ENCODE measurements at places on chromosomes 11 and 22.

DNA sequence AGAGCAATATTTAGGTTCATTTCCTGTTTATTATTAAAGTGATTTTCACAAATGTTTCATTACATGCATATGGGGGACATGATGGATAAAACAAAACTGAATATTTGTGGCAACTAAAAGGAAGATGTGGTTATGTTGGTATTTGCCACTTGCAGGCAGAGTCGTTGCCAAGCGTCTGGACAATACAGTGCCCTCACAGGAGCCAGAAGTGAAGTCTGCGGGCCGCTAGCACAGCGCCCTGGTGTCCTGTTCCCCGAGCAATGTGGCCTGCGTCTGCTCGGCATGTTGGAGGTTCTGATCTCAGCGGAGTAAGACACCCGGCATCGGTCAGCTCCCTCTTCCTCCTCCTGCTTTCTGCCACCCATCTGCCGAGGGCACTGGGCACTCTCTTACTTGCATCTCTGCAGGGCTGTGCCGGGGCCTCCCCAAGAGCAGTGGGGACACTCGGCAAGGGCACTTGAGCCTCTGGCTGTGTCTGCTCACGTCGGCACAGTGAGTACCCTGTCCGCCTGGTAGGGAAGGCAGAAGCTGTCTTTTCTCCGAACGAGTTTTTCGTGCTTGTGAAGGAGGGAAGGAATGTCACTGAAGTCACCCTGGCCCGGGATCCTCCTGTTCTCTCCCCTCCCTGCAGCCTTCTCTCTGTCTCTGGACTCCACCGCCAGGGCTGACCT lies 10.5 kb upstream of the TTLL12 start:
- DNase-seq: no peak

GRCh38 chr22:44848296-44848741 lies 95.9 kb downstream of the ARHGAP8 start:
- no peak for DNase-seq

GRCh38 chr11:126543691-126544090 lies 188.2 kb downstream of the ST3GAL4 start:
- no peak for DNase-seq

DNA sequence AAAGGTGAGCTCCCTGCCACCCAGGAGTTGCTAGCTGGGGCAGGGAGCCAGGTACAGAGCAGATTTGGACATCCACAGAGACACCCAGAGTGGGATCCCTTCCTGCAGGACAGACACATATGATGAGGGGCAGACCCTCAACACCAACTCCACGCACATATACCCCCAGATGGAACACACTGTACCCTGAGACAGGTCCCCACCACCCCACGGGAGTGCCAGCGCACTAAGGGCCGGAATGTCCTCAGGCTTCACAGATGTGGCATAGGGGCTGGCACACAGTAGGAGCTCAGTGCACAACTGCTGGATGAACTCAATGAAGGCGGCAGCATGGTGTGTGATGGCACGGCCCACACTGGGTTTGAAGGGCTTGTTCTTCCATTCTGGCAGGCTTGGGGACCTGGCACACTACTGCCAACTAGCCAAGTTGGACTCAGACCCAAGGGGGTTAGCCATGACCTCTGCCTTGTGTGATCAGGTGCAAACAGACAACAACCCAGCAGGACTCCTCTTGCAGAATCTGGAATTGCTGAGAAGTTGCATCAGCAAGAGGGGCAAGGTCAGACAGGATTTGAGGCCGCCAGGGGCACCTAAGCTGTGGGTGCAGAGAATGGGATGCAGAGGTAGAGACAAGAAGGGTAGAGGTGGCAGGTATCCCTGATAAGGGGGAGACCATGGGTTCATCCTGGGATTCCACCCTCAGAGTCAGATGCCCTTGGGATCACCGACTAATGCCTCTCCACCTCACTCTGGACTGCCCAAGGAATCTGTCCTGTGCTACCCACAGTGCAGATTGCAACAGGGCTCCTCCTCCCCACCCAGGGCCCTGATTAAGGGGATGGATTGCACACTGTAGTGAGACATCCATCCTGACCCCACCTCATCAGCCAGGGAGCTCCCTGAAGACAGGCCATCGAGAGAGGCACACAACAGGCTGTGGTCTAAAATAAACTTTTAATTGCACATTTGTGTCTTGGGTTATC lies 2.4 kb downstream of the C22orf15 start:
- DNase-seq: no peak

DNA sequence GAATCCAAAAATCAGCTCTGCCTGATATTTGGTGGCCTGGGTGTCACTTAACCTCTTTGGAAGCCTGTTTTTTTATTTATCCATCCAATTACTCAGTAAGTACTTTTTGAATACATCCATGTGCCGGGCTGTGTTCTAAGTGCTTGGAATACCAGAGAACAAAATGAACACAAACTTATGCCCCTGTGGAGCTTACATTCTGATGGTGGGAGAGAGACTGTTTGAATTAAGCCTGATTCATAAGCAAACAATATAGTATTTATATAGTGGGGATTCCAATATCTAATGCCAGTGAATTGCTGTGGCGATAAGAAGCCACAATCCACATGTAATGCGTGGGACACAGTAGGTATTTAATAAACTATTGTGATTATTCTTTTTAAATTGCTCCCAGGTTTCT lies 19.4 kb downstream of the KCNJ5 start:
- no peak for DNase-seq

- peak; percentile 50 for DNase-seq
These were observed 454 bp upstream of the OTUB1 start for GRCh38 chr11:63985812-63986155.
